ENCODE measurements at places on chromosomes 2 and 18.

- no peak for DNase-seq
Measured at GRCh38 chr2:156322051-156322685, 10.4 kb downstream of the NR4A2 start.

- no peak for DNase-seq
Measured at GRCh38 chr2:20486571-20486970, 39.7 kb downstream of the RHOB start.

DNA sequence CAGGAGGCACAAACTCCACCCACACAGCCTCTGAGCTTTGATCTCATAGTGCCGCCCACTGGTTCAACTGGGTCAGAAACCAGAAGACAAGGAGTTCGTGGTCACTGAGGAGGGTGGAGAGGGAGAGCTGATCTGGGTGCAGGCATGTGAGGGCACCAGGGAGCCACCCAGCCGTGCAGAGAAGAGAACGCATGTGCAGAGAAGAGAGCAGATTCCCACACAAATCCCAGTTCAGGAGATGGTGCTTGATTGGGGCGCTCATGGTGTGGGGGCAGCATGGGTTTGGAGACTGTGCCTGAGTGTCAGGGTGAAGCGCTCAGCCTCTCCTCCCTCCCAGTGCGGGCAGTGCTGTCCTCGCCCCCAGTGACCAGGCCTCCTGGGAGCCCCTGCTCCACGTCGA is 375.2 kb upstream of the MYT1L start:
- DNase-seq, result no peak

- DNase-seq, result no peak
Measured at GRCh38 chr2:131050896-131051295, 42.4 kb downstream of the FAM168B start.

DNA sequence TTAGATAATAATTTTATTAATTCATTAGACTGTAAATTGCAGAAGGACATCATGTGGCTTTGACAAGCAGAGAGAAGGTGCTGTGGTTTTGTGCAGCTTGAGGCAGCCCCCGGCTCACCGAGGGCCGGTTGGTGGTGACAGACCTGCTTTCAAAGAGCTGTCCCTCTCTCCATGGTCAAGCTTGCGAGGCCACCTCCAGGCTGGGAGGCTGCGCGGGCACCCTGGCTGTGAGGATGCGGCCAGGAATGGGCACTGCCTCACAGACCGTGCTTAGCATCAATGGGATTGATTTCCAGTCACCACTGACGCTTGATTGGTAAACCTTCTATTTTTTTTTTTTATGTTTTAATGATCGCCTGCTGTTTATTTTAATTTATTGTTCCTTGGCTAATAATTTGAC is 690.9 kb downstream of the GALR1 start:
- DNase-seq, result no peak

- DNase-seq, result no peak
Measured at GRCh38 chr2:108215794-108216211, 24.0 kb upstream of the SULT1C3 start.

- no peak for DNase-seq
Measured at GRCh38 chr2:213224366-213224765, 59.9 kb upstream of the SPAG16 start.

GRCh38 chr2:198973181-198973580 is 484.6 kb downstream of the SATB2 start:
- DNase-seq, result no peak

GRCh38 chr2:120722246-120722567 is 13.5 kb upstream of the GLI2 start:
- no peak for DNase-seq

DNA sequence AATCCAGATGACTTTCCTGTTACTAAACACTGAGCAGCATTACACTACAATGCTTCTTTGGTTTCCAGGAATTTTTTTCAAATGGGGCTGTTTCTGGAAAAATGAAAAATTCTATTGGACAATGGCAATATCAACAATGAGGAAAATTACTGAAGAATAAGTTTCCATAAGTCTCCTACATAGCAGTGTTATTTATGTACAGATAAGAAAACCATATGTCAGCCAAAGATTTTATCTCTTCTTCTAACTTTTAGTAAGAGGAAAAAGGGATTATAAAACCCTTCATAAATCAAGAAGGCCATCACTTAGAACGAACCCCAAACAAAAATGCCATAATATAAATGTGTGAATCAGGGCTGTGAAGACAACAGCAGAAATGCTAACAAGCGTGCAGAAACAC is 31.6 kb upstream of the NOSTRIN start:
- DNase-seq, result no peak

GRCh38 chr2:236971131-236971821 is 114.4 kb upstream of the COPS8 start:
- no peak for DNase-seq

DNA sequence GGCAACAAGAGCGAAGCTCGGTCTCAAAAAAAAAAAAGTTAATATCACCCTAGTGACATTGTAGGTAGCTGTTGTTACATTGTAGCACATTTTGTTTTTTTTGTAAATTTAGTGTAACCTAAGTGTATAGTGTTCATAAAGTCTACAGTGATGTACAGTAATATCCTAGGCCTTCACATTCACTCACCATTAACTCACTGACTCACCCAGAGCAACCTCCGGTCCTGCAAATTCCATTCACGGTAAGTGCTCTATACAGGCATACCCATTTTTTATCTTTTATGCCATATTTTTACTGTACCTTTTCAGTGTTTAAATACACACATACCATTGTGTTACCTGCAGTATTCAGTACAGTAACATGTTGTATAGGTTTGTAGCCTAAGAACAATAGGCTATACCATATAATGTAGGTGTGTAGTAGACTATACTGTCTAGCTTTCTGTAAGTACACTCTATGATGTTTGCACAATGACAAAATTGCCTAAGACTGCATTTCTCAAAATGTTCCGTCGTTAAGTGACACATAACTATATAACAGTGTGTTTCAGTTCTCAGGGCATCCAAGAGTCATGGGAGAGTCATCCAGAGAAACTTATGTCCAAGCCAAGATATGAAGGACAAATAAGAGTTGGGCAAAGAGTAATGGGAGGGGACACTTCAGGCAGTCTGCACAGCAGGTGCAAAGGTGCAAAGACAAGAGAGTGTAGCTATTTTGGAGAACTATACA is 68.4 kb downstream of the TANK start:
- DNase-seq, result no peak

GRCh38 chr2:188466761-188467160 is 175.1 kb downstream of the GULP1 start:
- DNase-seq, result no peak

GRCh38 chr2:118539290-118539689 is 308.2 kb downstream of the EN1 start:
- no peak for DNase-seq

DNA sequence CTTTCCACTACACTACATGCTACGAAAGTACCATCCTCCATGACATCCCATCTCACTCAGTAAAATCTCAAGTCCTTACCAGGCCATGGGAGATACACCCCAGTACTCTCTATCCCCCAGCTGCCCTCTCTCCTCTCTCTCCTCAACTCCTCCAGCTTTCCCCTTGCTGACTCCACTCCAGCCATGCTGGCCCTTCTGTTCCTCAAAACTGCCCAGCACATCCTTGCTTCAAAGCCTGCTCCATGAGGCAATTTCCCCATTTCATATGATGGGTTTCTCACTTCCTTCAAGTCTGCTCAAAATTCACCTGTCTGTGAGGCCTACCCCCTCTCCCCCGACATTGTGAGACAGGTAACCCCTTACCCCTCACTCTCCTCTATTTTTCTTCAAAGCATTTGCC is 8.6 kb downstream of the CHN1 start:
- DNase-seq, result no peak

DNA sequence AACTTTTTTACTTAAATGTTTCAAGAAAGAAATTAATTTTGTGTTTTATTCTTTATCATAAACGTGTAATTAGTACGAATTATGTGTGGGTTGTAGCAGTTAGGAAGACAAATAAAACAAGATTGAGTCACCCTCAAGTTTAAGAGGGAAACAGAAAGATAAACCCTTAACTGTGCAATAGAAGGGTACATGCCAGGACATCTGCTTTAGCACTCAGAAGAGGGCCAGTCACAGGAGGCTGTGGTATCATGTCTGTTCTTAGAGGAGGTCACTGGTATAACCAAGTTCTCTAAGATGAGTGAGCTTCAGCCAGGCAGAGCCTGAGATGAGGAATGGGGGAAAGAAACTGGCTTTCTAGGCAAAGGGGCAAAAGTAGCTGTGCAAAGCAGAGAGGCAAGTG is 42.4 kb upstream of the GRHL1 start:
- DNase-seq, result no peak

- DNase-seq, result no peak
Measured at GRCh38 chr18:77181950-77182707, 49.5 kb upstream of the MBP start.

Measured in T-helper 17 cell (primary cell).